ENCODE measurements at places on chromosomes 4 and X.

DNA sequence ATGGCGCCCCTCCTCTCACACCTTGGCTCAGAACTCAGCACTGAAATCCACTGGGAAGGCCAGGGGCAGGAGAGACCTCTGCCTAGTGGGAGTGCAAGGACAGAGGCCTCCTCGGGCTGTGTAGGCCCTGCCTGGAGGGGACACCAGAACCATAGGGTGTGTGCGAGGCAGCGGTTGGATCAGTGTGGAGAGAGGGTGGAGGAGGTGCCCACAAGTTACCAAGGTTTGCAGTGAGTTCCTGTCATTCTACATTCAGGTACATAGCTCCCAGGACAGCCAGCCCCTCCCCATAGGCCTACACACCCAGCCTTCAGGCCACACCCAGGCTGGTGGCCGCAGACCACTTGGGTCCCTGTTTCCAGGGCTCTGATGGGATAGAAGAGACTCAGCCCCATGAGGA lies 19.2 kb upstream of the SPON2 start:
- DNase-seq = no peak

- no peak for DNase-seq
These were observed 549.9 kb upstream of the AMOT start for GRCh38 chrX:113390531-113390930.

DNA sequence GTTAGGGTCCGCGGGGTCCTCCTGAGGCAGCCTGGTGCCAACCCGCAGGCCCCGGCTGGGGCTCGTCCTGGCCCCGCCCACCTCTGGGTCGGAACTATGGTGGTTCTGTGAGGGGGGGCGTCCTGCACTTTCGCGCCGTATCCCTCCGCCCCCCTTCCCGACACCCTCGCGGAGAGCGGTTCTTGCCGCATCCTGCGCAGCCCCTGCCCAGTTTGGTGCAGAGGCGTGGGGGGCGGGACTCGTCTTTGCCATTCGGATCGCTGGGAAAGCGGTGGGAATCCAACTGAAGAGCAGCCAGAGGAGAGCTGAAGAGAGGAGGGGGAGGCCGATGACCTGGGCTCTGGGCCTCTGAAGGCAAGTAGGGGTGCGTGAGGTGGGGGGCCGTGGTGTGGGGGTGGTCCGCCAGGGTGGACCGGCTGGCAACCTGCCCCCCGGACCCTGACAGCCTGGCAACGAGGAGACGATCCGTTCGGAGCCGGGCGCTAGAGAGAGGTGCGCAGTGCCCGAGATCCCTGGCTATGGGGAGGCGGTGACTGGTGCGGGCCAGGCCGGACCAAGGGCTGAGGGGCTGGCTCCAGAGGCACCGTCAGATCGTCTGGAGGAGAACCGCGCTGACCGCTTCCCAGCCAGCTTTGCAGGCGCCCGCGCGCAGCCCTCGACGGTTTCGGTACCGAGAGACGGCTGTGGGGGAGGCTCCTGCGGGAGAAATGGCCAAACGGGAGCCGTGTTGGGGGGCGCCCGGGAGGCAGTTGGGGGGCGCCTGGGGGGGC lies at the start of gene GPRASP1:
Gene GPRASP1, plus strand, starts transcription at position 242 of the 770 bp plus-strand sequence. CDS start 2,431 bp downstream, outside the sequence.
- DNase-seq = peak; percentile 58

GRCh38 chr4:70956549-70957210 lies 36.8 kb upstream of the DCK start:
- DNase-seq = no peak

- DNase-seq = no peak
These were observed 261.6 kb downstream of the ARHGAP24 start for GRCh38 chr4:85736571-85736970.

Data from fibroblast of skin of right biceps (primary cell).